ENCODE measurements at places on chromosomes 1 and 21.

GRCh38 chr1:233655301-233655740 lies 41.4 kb downstream of the KCNK1 start:
- no peak for DNase-seq

GRCh38 chr1:92342401-92342800 lies 43.5 kb downstream of the RPAP2 start:
- DNase-seq = no peak

DNA sequence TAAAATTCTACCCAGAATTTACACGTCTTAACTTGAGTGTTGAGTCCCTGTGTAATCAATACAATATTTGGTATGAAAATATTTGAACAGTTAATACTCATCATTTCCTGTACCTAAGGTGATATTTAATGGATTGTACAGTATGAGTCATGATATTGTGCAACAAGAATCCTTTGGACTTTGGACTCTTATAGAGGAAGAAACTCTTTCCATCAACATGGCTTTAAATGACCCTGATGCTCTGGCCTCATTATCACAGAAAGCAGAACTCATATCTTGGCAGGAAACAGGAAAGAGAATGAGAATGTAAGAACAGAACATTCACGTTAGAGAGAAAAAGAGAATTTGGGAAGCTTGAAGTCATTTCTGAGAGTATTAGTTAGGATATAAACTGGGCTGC lies 168.8 kb upstream of the B3GALT2 start:
- peak; percentile 41 for DNase-seq

GRCh38 chr1:199959033-199959774 lies 68.3 kb upstream of the NR5A2 start:
- DNase-seq = no peak

GRCh38 chr21:44952116-44952928 lies 12.5 kb downstream of the SLX9 start:
- DNase-seq = no peak

- no peak for DNase-seq
Observed at GRCh38 chr1:89995598-89996449, 914 bp downstream of the ZNF326 start.

DNA sequence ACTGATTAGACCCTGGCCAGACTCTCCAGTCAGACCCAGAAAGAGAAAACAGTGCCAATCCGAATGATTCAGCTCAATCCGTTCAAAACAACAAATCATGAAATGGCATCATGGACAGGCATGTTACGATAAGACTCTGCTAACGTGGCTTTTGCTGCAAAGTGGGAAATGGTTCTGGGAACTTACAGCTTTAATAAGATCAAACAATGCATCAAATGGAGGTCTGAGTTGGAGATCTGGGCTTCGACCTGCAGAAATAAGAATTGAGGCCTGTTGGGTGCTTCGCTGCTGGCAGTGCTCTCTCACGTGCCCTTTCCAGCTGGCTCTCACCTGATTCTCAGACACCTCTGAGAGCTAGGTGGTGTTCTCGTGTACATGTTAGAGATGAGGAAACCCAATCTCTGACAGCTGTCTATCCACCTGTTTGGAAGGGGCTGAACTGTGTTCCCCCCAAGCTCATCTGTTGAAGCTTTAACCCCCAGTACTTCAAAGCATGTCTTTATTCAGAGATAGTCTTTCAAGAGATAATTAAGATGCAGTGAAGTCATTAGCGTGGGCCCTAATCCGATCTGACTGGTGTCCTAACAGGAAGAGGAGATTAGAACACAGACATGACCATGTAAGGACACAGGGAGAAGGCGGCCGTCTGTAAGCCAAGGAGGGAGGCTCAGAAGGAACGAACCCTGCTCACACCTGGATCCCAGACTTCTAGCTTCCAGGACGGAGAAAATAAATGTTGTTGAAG lies 45.5 kb upstream of the ETS2 start:
- DNase-seq = no peak

GRCh38 chr1:194045416-194045815 lies 859.0 kb upstream of the B3GALT2 start:
- peak; percentile 57 for DNase-seq

GRCh38 chr1:19260211-19261138 lies 8.9 kb downstream of the MRTO4 start:
- DNase-seq = peak; percentile 97

- DNase-seq = no peak
Observed at GRCh38 chr1:117664314-117664713, 58.5 kb downstream of the TENT5C start.

DNA sequence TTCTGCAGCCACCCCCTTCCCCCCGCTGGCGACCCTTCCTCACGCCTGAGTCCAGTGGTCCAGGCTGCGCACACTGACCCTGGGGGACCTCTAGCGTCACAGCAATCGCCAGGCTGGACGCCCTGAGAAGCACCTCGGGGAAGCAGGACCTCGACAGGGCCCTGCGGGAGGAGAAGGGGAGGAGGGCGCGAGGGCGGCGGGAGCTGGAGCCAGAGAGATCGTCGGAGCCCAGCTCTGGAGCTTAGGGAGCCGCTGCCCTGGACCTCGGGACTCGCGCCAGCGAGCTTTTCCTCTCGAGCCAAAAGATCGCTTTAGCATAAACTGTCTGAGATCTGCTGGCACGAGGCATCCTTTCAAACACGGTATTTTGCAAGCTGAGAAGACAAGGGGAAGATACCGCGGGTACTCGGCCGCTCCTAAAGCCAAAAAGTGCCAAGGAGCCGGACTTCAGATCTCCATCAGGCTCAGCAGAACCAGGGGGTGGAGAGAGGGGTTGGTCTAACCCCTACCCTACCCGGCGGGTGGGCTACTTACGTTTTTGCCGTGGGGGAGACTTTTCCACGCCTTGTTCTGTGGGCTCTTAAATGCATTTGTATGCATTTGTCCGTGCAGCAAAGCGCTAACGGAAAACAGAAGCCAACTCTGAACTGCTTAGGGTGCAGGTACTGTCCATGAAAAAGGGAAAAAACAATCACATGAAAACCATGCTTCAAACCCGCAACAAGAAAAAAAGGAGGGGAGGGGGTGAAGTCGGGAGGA lies 586 bp downstream of the COL24A1 start:
- DNase-seq = peak; percentile 82

GRCh38 chr1:215568299-215568692 lies 1.2 kb downstream of the KCTD3 start:
- peak; percentile 72 for DNase-seq

- peak; percentile 81 for DNase-seq
Observed at GRCh38 chr1:100862591-100862990, 32.1 kb downstream of the EXTL2 start.

DNA sequence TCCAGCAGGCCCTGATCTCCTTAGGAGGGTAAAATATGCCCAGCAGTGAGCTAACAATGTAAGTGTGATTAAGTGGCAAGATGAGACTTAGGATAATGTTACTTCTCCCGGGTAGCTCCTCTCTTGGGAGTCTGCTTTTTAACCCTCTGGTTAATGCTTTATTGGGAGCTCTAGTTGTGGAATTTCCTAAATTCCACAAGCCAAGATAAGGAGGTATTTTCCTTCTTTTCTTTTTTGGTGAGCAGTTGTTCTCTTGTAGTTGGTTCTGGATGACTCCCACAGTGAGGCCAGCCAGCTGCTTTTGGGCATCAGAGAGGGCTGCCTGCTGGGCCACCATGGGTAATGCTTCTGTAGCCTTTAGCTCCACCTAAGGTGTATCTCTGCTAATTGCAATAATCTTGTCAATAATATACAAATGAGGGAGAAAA lies 19.3 kb downstream of the C1orf52 start:
- DNase-seq = no peak

GRCh38 chr1:202658251-202658759 lies 51.9 kb downstream of the SYT2 start:
- no peak for DNase-seq

DNA sequence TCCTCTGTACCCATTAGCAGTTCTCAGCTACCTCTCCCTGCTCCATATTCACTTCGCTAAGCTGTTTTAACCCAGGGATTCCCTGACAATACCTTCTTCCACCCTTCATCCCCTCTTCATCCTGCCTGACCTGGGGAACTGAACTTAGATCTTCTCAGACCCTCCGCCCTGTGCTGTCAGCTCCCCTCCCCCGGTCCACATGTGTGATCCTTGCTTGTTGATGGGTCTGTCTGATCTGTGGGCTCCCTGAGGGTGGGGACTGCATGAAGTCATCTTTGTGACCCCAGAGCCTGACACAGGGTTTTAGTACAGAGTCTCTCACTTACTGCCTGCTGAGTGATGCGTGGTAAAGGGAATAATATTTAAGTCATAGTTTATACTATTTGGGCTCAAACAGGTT lies 11.8 kb downstream of the CHAF1B start:
- no peak for DNase-seq

DNA sequence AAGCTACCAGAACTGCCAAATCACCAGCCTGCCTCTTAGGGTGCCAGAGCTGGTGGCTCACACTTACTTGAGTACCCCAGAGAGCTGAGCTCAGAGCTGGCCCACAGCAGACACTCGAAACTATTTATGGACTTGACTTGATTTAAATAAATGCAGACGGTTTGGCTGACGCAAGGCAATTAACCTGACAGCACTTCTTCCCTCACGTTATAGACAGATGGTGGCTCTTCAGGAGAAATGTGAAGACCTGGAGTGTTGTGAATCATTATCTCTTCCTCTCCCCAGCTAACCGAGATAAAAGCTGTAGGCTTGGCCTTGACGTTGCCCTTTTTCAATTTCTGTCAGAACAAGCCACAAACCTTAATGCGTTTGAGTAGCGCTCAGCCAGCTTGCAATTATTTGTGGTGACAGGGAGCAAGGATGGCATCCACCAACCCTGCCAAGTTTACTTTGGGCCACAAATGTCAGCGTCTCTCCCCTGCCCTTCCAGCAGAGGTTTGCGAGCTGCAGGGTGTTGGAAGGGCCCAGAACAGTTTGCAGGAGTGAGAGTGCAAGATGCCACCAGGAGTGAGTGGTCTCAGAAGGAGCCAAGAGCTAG lies 34.0 kb upstream of the BCAR3 start:
- no peak for DNase-seq

DNA sequence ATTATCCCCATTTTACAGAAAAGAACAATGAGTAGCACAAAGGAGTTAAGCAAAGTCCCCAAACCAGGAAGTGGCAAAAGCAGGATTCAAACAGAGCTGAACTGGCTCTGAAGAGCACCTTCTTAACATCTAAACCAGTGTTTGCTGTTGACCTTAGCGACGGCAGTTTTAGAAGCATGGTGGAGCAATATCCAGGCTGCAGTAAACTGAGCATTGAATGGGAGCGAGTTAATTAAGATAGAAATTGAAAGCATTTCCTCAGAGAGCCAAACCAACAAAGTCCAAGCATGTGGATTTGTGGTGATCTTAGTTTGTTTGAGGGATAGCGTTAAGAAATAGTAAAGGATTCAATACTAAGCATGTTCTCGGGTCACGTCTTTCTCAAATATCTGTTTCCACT lies 13.4 kb upstream of the ZNF281 start:
- DNase-seq = no peak

DNA sequence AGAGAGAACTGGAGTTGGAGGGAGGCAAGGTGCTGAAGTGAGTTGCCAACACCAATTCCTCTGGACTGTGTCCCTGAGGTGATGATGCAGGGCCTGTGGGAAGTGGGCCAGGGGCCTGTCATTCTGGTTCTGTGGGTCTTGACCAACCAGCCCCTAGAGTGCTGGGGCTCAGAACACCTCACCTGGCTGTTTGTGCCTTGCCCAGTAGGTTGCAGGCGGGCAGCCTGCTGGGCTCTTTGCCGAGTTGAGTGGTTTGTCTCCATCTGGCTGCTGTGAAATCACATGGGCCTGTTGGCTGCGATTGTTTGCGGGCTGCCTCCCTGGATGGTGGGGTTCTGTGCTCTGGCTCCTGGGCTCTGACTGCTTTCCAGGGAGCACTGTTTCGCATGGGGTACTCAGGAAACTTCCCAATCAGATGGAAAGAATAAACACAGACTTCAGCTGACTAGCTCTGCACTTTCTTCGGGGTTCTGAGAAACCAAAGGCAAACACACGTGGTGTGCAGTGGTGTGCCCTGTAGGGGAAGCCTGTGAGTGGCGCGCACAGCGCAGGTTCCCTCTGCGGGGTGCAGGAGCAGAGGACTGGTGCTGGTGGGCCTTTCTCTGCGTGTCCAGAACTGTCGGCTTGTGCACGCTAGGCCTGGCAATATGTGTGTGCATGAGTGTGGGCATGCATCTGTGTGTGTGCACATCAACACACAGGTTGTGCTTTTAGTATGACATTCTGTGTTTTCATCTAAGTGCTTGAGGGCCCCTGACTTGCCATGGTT lies 95.1 kb downstream of the RHOU start:
- no peak for DNase-seq

DNA sequence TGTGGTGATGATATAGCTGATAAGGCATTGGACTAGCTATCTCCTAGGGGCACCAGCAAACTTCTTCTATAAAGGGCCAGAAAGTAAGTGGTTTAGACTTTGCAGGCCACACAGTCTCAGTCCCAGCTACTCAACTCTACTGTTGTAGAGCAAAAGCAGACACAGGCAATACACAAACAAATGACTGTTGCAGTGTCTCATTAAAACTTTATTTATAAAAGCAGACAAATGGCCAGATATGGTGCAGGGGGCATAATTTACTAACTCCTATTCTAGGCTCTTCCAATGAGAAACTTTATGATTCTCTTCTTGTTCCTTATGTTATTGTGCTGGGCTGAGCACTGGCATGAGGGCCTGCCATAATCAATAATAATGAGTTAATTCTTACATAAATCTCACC lies 176.8 kb upstream of the POU3F1 start:
- no peak for DNase-seq

DNA sequence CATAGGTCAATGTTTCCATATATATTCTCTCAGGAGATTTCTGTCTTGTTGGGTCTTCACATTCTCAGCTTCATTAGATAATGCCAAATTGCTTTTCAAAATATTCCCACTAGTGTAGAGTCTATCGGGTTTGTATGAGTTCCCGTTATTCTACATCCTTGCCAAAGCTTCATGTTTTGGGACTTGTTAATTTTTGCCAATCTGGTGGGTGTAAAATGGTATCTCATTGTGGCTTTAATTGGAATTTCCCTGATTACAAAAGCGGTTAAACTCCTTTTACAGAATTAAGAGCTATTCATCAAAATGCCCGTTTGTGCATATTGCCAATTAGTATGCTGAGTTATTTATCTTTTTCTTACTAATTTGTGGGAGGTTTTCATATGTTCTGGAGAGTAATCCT lies 708.4 kb upstream of the ADAMTS5 start:
- no peak for DNase-seq

- peak; percentile 85 for DNase-seq
Observed at GRCh38 chr1:162055062-162055461, 14.4 kb upstream of the NOS1AP start.

DNA sequence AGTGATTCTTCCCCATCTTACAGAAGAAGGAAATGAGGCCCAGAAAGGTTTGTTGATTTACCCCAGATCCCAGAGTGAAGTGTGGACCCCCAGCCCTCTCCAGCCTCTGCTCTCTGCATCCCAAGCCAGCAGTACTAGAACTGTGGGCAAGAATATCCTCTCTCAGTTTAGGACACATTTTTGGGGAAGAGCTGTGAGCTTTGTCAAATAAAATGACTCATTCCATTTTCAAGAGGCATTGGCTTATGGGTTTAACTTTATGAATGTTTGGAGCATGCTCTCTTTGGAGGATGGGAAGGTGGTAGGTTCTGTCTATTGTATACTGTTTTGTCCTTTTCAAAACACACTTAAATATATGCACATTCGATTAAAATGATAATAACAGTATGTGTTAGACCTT lies 70.6 kb upstream of the CNTN2 start:
- DNase-seq = no peak

Measured in foreskin fibroblast (primary cell).